ENCODE measurements at places on chromosomes 7 and 10.

DNA sequence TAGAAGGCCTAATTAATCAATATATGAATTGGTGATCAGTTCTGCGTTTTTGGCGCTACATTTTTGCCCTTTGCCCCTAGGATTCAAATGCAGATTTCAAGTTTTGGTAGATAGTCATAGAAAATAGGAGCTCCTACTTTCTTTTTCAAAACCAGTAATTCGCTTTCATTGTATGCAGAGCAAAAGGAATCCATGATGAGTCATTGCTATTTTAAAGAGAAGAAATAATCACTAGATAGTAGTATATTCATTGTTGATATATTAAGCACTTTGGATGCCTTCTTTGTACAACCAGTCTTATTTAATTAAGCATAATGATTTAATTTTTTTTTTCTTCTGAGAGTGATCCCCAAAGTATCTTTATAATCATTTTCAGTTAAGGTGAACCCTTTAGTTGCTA lies 50.3 kb downstream of the CSTF2T start:
- DNase-seq, result no peak

DNA sequence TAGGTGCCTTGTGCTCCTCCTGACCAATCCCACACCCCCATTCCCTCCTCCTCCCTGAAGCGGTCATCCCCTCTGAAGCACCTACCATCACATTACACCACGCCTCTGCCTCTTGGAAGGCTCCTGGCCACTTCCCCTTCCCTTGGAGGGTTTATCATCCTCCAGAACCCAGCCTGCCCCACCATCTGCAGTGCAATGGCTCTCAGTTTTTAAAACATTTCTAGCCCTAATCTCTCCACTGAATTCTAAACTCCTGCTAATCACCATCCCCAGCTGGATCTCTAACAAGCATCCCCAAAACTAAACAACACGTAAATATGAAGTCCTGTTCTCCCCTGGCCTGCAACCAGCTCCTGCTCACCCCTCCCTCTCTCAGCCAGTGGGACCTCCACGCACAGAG lies 70.6 kb downstream of the PIP4K2A start:
- no peak for DNase-seq

DNA sequence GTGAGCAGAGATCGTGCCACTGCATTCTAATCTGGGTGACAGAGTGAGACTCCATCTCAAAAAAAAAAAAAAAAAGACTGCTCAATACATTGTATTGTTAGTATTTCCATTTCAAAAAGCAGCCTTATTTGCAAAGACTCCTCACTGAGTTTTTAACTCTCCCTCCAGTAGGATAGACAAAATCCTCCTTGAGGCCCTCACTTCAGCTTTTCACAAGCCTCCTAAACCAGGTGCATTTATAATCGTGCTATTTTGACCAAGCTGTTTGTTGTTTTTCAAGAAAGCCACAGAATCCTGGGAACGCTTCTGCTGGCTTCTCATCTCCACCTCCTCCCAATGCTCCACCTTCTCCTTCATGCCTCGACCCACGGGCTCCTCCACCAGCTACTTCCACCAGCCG lies 6.3 kb upstream of the DDIT4 start:
- DNase-seq, result no peak

DNA sequence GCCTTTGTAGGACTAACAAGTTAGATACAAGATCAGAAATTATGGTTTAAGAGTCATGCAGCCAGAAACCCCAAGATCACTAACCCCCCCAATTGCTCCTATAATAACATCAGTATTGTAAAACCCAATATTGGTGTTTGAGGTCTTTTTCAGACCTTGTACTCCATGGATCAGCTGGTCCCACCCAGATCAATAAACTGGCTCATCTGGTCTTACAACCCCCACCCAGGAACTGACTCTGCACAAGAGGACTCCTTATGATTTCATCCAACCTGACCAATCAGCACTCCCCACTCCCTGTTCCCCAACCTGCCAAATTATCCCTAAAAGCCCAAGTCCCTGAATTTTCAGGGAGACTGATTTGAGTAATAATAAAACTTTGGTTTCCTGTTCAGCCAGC lies 6.4 kb upstream of the GSAP start:
- DNase-seq, result peak; percentile 74

DNA sequence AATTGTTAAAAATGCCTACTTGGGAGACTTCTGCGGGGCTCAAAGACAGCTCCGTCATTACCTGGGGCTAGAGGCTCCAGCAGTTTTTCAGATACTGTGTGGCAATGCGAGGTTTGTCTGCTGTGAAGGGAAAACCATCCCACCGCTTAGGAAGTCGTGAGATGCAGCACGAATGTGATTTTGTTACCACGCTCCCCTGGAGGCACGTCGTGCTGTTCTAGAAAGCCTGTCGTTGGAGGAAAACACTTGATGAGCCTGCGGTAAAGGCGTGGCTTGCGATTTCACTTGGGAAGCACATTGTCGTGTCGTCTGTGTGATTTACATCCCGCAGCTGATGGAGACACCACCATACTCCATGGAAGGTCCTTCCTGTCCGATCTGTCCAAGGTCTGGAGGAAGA lies 39.3 kb downstream of the CAMK1D start:
- DNase-seq, result no peak

GRCh38 chr10:61159253-61159652 lies 215.3 kb upstream of the RHOBTB1 start:
- no peak for DNase-seq

DNA sequence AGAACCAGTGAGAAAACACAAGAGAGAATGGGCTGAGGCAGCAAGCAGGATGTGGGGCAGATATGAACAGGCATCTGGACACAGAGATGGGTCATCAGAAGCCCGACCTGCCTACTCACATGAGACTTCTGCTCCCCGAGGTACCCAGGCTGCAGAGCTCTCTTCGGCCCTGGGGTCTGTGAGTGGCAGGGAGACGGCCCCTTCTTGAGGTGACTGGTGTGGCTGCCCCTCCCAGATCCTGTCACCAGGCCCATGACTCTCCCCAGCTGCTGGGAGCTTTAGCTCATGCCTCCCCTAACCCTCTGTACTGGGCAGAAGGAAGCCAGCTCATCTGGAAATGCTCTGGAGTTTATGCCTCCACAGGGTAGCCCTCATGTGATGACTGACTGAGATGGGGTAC lies 157.6 kb upstream of the PCBD1 start:
- DNase-seq, result no peak
